Hindlimb muscle (tissue), 1 donor: ENCODE measurements at places on chromosomes 5 and 9. TPM values are rescaled to one million over a fixed set of nuclear protein-coding genes. Genes with fewer than 3 reads are reported as not detected.

NME5 gene
- 0.68 TPM for polyA plus RNA-seq

DNA sequence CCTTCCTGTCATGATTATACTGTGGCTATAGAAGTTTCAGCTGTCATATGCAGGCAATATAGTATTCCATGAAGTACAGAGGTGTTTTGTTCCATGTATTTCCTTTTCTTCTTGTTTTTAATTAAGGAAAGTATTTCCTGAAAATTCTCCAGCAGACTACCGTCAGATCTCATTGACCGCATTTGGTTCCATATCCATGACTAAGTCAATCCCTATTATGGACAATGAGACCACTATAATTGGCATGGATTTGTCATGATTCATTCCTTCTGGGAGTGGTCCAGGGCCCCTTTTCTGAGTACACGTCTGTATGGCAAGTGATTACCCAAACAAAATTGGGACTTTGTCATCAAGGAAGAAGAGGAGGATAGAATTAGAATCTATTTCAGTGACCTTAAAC, 283.2 kb upstream of the CLINT1 start:
- no peak for DNase-seq

DNA sequence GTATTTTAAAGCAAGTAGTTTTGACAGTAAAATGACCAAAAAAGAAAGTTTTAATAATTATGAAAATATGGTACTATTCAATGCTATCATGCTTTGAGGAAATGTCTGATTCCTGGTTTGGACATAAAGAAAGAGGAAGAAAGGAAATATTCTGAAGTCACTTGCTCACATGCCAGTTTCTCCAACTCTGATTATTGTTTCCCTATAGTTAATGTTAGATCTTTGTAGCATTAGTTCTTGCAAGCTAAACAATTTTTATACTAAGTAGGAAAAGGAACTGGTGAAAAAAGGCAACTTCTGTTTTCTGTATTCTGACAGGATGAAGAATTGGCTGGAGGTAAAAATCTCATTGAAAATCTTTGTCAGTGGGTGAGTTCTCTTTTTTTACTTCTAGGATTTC, 119.5 kb downstream of the YTHDC2 start:
- DNase-seq = no peak

DNA sequence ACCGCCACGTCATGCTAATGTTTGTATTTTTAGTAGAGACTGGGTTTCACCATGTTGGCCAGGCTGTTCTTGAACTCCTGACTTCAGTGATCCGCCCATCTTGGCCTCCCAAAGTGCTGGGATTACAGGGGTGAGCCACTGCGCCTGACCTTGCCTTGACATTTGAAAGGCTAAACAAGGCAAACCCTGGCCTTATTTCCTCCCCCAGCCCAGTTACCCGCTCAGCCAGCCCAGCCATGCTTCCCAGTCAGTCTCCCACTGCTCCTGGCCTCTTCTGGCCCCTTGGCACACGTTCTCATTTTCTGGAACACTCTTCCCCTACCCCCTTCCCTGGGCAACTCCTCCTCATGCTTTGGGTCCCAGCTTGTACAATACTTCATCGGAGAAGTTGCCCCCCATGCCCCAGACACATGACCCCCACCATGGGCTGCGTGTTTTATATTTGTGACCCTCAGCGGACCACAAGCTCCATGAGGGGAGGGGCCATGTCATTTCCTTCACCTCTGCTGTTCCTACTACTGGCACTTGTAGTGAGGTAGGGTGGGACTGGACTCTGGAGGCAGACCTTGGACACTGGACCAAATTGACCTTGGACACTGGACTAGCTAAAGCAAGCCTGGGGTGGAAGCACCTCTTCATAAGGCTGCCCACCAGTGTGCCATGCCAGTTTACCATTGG, 94.4 kb upstream of the IER5L start:
- no peak for DNase-seq
